ENCODE measurements at places on chromosomes 1 and 21.

- no peak for DNase-seq
These were observed 178.4 kb upstream of the EDN2 start for GRCh38 chr1:41662765-41663437.

DNA sequence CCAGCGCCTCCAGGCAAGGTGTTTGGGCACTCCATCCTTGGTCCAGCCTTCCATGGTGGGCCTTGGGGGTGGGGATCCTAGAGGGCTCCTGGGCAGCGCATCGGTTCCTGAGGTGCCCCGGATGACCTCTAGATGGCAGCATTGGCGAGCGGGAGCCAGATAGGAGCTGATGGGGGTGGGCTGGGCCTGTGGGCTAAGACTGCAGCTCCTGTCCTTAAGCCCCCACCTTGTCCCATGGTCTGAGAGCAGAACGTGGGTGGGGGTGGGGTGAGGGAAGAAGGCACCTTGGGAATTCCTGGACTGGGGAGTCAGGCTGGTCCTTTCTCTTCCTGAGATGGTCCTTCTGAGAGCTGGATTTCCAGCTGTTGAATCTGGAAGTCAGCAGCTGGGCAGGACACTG lies 93.4 kb upstream of the CSF3R start:
- peak; percentile 10 for DNase-seq

- DNase-seq, result no peak
These were observed 17.8 kb downstream of the CASZ1 start for GRCh38 chr1:10778640-10779039.

GRCh38 chr1:222157612-222158011 lies 390.3 kb downstream of the HHIPL2 start:
- no peak for DNase-seq

- DNase-seq, result no peak
These were observed 25.6 kb downstream of the SLC26A9 start for GRCh38 chr1:205917466-205918238.

GRCh38 chr1:71967670-71968069 lies 314.7 kb downstream of the NEGR1 start:
- no peak for DNase-seq

DNA sequence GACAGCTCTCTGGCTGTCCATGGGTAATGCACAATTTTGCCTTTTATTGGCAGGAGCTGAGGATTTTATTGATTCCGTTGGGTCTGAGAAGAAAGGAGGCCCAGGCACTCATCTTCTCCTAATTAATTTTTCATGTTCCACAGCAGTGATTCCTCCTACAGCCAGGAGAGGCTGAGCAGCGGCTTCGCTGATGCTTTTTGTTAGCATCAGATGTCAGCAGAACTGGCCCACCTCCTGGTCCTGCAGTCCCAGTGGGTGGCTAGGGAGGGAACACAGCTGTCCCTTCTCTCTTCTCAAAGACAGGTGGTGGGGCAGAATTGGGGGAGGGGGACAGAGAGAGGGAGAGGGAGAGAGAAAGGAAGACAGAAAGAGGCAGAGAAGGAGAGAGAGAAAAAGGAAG lies 5.7 kb downstream of the MT1HL1 start:
- DNase-seq, result no peak

DNA sequence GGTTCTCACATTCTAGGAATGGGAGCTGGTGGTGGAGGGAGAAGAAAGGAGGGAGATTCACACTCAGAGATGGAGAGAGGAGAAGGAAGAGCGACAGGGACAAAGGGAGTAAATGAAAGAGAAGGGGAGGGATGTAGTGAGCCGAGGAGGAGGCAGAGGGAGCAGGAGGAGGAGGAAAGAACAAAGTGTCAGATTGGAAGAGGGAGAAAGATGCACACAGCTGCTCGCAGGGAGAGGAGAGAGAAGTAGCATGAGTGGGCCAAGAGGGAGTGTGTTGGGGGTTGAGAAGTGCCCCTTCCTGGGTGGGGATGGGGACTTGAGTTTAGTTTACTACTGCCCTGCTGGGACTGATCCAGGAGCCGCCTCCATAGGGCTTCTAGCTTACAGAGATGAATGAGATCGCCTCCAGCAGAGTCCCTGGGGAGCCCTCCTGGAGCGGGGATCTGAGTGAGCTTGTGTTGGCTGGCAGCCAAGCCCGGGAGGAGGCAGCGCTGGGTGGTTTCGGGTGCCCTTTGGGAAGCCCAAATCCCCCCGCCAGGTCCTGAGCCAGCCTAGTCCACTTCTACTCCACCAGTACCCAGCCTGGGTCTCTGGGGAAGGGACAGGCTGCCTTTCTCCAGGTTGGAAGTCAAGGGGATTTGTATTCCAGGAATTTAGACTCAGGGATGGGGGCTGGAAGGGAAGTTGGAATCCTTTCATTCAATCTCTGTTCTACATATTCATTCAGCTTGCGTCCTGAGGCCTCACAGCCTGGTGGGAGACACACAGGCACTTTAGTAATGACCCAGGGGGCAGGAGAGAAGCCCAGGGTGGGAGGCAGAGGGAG lies 20.9 kb downstream of the PTPRU start:
- DNase-seq, result no peak

DNA sequence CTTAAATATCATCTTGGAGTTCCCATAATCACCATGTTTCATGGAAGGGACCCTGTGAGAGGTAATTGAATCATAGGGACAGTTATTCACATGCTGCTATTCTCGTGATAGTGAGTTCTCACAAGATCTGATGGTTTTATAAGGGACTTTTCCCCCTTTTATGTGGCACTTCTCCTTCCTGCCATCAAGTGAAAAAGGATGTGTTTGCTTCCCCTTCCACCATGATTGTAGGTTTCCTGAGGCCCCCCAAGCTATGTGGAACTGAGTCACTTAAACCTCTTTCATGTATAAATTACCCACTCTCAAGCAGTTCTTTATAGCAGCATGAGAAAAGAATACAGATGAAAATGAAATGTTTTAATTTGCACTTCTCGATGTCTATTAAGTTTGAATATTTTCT lies 112.0 kb downstream of the ZNF648 start:
- no peak for DNase-seq

DNA sequence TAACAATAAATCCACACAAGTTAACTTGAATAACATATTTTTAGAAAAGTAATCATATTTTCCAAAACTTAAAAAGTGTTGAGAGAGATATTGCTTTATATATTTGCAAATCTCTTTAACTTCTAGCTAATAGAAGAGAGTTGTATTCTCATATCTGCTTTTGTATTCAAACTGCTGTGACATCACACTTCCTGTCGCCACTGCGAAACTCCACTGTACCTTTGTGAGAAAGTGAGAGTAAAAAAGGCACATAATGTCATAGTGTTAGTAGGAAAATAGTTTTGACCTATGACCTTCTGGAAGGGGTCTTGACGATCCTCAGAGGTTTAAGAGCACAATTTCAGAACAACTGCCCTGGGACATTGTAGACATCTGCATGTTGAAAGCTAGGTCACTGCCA lies 21.6 kb downstream of the AK5 start:
- DNase-seq, result no peak

DNA sequence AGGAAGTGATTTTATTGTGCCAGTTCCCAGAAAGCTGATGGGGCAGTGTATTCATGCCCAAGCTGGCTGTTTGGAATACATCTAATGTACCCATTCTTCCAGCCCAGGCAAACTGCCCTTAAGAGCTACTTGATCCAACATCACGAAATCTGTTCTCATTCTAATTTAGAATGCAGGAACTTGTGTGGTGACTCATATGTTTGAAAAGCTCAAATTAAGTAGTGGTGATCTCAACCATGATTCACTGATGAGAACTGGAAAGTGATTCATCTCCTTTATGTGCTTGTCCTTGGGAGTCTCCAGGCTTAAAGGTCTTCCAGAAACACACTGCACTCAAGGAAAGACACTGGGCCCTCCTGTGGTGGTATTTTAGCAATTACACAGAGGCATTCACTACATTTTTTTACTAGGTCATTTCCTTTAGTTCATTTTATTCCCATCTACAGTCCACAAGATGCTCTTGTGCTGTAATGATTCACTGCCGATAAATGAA lies 65.4 kb downstream of the RPE65 start:
- DNase-seq, result no peak

DNA sequence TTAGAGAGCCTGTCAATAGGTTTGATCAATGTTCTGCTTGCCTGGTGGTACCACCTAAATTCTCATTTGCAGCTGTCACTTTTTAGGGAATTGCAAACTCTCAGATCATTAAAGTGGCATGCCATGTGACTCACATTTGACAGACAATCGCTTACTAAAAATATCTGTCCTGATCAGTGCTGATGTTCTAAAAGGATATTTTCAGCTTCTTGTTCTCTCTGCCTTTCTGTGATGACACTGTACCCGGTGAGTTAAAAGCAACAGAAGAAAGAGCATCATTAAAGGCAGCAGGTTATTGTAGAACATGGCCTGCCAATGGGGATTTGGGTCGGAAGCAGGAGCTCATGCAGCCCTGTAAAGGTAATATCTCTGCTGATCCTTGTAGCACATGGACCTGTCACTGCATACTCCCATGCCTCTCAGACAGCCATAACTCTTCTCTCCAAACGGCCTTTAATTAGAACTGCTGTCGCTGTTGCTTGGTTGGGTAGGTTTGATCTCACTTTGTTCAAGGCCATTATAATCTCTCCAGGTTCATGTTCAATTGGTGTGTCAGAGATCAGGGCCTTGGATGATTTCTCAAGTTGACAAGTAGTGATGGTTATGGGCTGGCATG lies 441.3 kb upstream of the DEPDC1 start:
- DNase-seq, result no peak

DNA sequence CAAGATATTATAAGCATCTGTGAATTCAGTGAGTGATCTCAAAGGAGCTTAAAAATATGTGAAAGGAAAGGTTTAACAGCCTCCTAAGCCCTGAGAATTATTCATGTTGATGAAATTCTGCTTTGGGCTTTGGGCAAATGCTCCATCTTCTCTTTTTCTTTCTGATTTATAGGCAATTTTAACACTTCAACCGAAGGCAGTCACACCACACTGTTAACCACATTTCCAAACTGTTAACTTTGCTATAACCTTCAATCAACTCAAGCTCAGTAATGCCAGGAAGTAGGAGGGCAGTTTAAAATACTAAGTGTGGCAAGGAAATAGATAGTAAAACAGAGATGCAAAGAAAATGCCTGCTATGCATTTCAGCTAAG lies 54.4 kb upstream of the NEK7 start:
- no peak for DNase-seq

- DNase-seq, result no peak
These were observed at the start of gene CASQ1 for GRCh38 chr1:160189649-160190625. CASQ1 (plus strand) TSS chr1:160190575; CDS start chr1:160190752, 177 bp downstream.

All from activated naive CD4-positive, alpha-beta T cell (primary cell).